Stimulated activated CD8-positive, alpha-beta memory T cell treated with anti-CD3 and anti-CD28 coated beads, Interleukin-7, amount 100 ng/mL, for 48 hours (primary cell): ENCODE measurements at places on chromosomes 1 and 21.

DNA sequence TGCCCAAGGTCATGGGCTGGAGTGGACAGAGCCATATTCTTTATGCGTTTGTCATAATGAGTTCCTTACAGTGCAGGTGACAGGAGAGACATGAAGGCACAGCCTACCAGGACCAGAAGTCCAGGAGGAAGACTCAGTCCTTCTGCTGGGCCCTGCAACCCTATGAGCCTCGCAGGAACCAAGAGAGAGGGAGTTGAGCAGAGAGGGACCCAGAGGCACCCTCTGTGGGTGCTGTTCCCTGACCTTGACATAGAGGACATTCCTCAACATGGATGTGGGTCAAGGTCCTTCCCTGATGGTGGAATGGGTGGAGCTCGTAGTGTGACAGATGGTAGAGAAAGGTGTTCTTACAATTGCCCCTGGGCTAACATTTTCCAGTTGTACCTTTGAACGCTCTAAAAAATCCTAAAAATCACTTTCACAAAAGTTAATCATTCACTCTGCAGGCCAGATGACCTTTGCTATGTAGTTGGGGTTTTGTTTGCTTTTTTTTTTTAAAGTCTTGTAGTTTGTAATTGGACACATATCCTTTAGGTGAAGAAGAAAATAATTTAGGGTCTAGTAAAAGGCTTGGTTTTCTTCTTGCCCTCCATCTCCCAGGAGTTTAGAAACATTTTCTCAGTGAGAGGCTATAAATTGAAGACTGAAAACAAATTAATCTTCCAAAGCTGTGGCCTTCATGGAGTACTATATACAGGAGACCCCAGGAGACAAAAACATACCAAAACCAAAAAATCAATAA is 41.9 kb downstream of the MAB21L3 start:
- no peak for DNase-seq

- DNase-seq: no peak
These were observed 2.1 kb downstream of the HEYL start for GRCh38 chr1:39637361-39637760.

GRCh38 chr1:158227904-158228623 is 26.2 kb upstream of the CD1A start:
- DNase-seq: no peak

DNA sequence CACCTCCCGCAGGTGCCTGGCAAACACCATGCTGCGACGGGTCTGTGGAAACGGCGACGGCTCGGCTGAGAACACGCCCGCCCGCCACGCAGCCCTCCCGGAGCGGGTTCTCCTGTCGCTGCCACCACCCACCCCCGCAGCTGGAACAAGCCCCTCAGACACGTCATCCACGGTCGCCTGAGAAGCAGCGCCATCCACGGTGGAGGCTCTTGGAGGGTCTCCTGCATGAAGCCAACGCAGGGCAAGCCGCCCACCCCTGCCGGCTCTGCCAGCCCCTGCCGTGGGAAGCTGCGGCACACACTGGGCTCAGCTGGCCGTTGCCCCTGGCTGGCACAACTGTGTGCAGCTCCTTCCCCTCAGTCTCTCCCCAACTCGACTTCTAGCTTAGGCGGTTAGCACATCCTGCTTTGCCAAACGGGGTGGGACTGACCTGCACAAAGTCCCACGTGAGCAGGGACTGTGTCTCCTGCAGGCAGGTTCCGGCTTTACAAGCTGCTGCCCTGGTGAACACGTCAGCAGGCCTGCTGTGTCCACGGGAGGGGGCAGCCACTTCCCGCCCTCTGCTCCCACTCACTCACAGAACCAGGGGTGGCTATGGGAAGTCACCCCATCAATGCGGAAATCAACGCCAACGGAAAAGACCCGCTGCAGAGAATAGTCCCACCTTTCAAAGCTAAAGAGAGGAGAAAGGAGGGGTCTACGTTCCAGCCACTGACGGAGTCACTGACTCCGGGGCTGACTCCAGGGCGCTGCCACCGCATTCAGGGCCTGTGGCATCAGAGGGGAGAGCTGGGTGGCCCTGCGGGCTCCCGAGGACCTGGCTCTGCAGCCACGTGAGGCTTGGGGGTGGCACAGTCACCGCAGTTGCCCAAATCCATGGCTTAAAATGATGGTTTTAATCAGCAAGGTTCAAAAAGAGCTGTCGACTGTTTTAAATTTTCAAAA is 10.3 kb downstream of the POFUT2 start:
- no peak for DNase-seq

GRCh38 chr1:62407398-62408009 is 29.3 kb upstream of the USP1 start:
- DNase-seq: no peak

GRCh38 chr1:172698224-172698623 is 39.3 kb downstream of the FASLG start:
- no peak for DNase-seq

- DNase-seq: no peak
These were observed 131.5 kb upstream of the LMO4 start for GRCh38 chr1:87197156-87197555.

DNA sequence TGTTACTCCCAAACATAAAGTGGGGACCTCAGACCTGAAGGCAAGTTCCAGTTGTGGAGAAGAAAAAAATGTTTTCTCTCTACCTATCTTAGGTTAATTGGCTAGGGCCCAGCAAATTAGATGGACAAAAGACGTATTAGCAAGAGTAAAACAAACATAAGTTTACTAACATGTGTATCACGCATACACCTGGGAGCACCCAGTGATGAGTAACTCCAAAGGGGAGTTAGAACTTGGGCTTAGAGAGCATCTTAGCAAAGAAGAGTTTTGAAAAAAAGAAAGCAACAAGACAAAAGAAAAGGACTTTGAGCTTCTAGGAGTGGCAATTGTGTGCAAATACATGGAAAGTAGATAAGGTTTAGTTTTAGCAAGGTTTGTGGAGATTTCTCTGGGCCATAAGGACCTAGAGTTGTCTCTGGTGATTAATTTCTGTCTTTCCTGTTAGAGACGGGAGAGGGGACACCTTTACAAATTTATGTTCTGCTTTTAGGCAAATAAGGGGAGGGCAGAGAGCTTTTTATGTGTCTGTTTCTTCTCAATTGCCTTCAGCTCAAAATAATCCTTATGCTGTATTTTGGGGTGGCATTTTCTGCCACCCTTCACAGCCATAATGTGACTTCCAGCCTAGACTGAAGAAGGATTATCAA is 76.7 kb upstream of the PTGFRN start:
- DNase-seq: no peak

DNA sequence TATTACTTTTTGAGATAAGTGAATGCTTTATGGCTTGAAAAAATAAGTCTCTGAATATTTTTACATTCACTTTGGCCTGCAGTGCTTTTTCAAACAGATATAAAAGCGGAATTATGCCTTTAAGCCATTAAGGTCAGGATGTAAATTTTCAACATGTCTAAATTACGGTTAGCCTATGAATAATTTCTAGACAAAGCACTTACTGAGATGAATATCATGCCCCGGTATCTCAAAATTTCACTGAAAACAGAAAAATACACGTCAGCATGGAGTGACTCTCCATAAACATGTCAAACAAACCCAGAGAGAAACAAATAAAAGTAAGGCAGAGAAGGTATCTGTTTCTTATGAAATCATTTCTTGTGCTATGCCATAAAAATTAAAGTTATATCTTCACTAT is 853.9 kb downstream of the KCNT2 start:
- DNase-seq: no peak

DNA sequence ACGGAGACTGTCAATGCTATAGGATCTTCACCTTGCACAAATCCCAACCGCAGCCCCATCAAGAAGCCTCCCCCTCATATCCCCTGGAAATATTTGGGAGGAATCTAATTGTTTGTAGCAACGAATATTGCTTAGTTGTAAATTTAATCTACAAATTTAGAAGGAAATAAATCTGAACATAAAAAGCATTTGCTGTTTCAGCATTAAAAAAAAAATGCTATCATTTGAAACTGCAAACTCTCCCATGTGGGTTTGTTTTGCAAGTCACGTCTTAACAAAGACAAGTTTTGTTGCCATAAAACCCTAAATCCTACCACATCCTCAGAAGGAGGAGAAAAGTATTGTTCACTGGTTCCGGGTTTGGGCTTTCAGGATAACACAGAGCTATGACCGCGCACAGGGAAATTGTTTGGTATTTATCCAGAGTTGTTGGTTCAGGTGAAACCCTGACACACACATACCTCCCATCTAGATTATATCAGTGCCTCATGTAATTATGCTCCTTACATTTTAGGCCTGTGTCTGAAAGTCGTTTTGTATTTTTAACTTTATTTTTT is 279.6 kb downstream of the TM2D1 start:
- DNase-seq: no peak

DNA sequence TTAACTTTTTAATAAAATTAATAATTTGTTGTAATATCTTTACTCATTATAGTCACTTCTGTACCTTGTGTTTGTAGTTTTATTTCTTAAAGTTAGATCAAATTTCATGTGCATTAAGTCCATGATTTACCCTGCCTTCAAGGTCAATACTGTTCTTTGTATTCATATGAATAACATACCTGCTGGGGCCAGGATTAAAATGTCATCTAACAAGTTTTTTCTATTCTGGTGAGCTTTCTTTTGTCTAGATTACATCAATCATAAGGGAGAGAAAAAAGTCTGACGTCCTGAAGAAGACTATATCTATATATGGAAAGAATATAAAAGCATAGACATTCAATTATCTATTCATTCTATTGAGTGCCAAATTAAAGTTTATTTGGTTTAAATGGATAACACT is 232.6 kb downstream of the COL11A1 start:
- DNase-seq: no peak
